ENCODE measurements at places on chromosomes 16 and 17.

GRCh38 chr16:23434380-23434779 lies 18.6 kb downstream of the COG7 start:
- DNase-seq = peak; percentile 84

- DNase-seq = no peak
These were observed 78.6 kb upstream of the CREBBP start for GRCh38 chr16:3959148-3959547.

GRCh38 chr16:12900599-12901203 lies 697 bp upstream of the SHISA9 start:
- DNase-seq = no peak

- DNase-seq = no peak
These were observed 34.9 kb downstream of the CD300LF start for GRCh38 chr17:74677558-74678466.

DNA sequence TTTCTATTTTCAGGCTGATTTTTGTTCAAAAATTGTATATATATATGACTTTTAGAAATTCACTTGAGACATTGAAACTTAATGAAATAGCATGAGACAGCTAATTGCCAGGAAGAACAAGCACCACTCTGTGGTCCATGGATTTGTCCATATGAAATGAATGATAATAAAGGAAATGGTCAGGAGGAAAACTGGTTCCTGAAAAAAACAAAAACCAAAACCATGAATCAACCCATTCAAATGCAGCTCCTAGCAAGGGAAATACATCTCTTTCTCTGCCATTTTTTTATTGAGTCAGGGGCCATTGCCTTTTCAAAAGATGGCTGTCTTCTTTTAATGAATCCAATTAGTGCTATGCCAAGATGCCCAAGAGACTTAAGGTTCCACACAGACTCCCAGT lies 230.7 kb downstream of the SLC39A11 start:
- no peak for DNase-seq

- no peak for DNase-seq
These were observed 108.0 kb upstream of the GOT2 start for GRCh38 chr16:58842156-58842555.

DNA sequence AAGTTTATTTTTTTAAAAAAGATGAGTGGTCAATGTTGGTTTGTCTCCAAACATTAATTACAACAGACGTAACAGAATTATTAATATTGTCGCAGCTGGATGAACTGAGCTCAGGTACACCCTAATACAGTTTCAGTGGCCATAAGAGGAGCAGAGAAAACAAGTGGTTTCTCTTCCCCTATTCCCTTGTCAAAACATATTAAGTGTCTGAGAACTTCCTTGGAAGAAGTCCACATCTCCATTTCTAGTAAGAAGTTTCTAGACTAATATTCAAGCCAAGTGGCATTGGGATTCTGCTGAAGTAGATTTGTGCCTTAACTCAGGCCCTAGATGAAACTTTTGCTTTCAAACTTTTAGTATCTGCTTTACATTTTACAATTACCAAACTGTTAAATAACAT lies 47.7 kb downstream of the GNA13 start:
- DNase-seq = no peak

DNA sequence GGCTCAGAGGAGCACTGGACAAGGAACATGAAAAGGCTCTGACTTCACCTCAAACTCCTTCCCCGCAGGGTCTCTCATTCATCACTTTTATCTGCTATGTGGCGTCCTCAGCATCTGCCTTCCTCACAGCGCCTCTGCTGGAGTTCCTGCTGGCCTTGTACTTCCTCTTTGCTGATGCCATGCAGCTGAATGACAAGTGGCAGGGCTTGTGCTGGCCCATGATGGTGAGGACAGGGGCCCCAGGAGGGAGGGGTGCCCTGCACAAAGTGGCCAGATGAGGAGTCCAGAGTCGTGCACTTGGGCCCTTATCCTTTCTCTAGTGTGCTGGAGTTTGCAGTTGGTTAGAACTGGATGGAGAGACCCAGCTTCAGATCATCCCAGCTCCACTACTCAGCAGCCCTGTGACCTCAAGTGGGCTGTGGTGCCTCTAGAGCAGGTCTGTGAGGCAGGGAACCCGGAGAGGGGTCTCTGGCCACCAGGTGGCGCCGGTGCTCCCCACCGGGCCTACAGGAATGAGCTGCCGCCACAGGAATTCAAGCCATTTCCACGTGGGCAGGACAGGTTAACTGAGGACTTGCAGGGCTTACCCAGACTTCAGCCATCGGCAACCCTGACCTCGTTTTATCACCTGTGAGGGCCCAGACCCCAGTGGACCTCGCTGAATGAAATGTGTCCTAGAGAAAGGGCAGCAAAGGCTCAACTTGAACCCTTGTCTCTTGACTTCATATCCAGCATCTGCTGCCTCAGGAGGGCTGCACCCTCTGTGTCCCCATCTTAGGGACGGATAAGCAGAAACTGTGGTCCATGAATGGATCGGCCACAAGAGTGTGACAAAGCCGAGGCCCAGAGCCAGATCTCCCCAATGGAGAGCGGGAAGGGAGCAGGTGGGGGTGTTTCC lies 4.0 kb downstream of the CMTM3 start:
- DNase-seq = peak; percentile 10

- no peak for DNase-seq
These were observed 24.8 kb upstream of the ANKRD40CL start for GRCh38 chr17:50792132-50792531.

DNA sequence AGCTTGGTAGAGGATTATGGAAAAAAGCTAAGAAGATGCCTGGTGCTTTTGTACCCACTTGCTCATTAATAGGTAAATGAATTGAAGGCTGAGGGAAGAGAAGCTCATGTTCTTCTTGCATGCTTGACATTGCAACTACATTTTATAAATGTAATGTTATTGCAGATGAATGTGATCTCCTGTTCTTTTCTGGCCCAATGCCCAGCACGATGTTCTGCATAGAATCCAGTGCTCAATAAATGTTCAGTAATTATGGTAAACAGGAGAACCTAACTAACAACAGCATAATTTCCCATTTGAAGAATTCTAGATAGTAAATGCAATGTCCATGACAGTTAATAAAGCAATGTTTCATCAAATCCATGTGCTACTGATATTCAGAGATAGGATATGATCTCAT lies 638.2 kb upstream of the SOX9 start:
- no peak for DNase-seq

DNA sequence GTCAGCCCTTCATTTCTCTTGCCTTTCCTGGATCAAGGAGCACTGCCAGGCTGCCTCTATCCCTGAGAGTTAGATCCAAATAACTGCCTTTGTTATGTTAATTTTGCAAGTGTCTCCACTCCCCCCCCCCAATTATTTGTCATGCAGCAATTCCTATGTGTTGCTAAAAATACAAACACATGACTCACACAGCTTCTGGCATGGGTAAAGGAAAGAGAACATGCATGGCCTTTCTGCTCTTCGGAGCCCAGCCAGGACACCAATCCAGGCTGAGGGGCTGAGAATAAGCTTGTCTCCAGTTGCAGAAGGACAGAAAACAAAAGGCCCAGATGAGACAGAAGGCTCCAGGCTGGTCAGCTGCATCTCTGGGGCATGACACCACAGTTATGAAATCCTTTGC lies 148.0 kb upstream of the TNRC6C start:
- DNase-seq = no peak

DNA sequence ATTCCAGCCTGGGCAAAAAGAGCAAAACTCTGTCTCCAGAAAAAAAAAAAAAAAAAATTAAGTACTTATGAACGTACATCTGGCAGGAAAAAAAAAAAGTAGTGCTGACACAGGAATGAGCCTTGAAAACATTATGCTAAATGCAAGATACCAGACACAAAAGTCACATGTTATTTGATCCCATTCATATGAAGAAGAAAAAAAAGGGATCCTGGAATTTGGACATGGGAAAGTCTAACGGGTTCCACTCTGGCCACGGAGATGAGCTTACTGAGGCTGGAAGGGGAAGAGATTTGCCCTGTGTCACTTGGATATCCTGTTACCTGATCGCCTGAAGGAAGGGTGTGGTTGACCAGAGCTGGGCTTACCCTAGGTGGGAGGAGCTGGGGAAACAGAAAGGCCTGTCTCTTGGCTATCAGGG lies 251.9 kb downstream of the PARN start:
- no peak for DNase-seq

DNA sequence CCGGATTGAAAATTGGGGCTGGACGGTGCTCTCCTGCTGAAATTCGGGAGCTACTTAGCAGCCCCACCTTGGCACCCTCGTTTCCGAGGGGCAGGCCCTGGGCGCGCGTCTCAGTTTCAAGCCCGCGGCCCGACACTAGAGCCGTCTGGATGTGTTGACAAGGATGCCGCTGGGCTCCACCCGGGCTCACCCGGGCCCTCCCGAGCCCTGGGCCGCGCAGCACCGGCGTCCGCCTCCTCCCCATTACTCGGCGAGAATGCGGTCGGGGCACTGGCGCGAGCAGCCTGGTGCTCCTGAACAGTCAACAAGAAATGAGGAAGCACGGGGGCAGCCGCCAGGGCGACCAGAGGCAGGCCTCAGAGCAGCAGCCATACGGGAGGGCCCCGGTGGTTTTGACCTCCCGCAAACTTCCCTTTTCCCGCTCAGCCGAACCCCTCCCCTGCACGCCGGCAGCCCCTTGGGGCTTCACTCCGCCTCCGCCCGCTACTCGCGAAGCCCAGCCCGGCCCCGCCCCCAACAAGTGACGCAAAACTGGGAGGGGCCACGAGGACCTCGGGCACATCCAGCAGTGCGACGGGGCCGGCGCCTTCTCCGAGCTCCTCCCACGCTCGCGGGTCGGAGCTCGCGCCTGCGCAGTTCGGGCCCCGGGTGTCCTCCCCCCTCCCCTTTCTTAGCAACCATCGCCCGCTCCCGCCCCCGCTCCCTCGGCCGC lies 447 bp upstream of the SEC14L1 start:
- DNase-seq = peak; percentile 71

DNA sequence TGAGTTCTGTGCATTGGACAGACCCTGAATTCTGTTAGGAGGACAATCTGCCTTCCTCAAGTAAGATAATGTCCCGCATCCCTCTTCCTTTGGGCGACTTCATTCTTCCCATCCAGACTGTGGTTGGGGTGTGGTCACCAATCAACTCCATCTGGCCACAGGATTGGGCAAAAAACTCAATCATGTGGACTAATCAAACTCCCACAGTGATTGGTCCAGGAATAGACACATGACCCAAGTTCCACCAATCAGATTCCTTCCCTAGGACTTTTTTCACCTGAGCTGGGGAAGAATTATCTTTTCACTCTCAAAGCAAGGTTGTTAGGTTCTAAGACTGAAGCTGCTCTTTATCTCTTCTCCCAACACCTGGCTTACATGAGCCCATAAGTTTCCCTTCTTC lies 13.2 kb upstream of the NKD1 start:
- no peak for DNase-seq

GRCh38 chr16:20441191-20441590 lies 10.1 kb upstream of the ACSM2A start:
- DNase-seq = no peak

DNA sequence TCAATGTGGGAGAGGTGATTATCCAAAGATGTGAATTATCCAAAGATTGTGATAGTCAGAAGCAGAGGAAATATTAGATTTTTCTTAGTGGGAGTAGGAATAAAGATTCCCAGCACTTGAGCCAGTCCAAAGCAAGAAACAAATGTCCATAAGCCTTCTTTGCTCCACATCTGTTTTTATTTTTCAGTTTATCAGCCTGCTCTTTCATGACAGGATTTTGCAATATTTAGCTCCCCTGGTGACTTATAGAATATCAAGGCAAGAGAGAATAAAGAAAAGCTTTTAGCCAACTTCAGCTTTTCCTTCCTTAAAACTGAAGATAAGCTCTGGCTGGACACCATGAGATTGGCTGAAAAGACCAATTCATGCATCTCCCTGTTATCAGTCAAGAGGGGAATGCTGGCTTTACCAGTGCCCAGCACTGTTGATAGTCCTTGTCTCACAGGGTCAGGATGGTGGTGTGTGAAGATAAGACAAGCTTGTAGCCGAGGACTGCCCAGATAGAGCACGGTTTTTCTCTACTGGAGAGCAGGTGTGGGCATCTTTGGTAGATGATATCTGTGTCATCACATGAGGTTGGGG lies 706.5 kb downstream of the KCNJ2 start:
- DNase-seq = no peak

- DNase-seq = no peak
These were observed 24.3 kb upstream of the RFFL start for GRCh38 chr17:35087731-35088355.

- no peak for DNase-seq
These were observed 25.8 kb downstream of the LITAF start for GRCh38 chr16:11560701-11561453.

DNA sequence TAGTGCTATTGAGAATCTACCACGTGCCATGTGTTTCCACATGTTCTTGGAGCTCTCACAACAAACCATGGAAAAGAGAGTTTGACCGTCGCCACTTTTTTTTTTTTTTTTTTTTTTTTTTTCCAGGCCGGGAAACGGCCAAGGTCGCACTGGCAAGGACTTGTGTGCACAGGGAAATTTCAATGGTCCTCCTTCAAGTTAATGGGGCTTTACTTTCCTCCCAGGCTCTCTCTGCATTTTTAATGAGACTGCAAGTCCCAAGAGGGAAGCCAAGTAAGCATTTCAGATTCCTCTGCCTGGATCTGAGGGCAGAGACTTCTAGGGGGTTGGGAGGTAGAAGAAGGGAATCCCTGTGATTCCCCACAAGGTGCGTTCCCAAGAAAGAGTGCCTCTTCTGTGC lies 94.7 kb upstream of the MPHOSPH6 start:
- no peak for DNase-seq

- DNase-seq = no peak
These were observed 722 bp upstream of the SLC38A10 start for GRCh38 chr17:81295676-81296381.

DNA sequence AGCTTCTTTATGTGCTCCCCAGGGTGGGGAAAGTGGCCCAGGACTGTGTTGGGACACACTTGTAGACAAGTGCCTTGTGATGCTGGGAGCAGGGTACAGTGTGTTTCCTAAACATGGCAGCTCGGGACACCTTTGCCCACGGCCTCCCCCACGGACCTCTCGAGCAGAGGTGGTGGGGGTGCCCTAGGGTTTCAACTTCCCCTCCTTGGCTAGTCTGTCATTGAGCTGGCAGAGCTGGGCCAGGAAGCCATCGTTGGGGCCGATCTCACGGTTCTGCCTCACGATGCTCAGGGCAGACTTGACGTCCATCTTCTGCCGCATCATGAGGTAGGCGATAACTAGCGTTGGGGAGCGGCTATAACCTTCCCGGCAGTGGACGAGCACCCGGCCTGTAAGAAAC lies 9.4 kb downstream of the DUSP3 start:
- DNase-seq = no peak
